ENCODE measurements at places on chromosomes 11 and 22.
A peak's percentile ranks its signal among the peaks of the same experiment; 100 is the strongest.

DNA sequence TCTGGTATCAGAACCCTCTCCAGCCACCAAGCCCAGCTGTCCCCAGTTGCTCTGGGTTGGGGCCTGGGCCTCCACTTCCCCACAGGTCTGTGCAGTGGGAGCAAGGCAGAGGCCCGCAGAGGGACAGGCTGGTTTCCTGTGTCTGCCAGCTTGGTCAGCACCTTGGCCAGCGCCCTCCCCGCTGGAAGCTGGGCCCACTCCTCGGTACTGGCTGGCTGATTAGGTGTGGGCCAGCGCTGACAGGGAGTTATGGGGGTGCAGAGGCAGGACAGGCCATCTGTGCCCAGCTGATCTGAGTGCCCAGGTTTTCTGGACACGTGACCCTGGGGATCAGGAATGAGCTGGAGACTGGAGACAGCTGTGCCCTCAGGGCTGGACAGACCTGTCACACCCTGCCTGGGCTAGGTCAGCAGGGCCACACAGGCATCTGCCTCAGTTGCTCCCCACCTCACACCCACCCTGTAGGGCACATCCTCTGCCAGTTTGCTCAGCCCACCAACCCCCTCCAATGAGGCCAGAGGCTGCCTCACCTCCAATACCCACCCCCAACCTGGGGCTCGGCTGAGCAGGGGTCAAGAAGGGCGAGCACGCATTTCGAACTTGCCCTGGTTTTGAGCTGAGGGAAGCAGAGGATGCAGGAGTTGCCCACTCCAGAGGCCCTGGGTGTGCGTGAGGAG lies 175.3 kb downstream of the IGLL1 start:
- DNase-seq, result no peak

- DNase-seq, result no peak
Observed at GRCh38 chr11:19890308-19890707, 177.7 kb downstream of the NAV2 start.

GRCh38 chr22:22984967-22985366 lies 85.4 kb upstream of the GNAZ start:
- no peak for DNase-seq

DNA sequence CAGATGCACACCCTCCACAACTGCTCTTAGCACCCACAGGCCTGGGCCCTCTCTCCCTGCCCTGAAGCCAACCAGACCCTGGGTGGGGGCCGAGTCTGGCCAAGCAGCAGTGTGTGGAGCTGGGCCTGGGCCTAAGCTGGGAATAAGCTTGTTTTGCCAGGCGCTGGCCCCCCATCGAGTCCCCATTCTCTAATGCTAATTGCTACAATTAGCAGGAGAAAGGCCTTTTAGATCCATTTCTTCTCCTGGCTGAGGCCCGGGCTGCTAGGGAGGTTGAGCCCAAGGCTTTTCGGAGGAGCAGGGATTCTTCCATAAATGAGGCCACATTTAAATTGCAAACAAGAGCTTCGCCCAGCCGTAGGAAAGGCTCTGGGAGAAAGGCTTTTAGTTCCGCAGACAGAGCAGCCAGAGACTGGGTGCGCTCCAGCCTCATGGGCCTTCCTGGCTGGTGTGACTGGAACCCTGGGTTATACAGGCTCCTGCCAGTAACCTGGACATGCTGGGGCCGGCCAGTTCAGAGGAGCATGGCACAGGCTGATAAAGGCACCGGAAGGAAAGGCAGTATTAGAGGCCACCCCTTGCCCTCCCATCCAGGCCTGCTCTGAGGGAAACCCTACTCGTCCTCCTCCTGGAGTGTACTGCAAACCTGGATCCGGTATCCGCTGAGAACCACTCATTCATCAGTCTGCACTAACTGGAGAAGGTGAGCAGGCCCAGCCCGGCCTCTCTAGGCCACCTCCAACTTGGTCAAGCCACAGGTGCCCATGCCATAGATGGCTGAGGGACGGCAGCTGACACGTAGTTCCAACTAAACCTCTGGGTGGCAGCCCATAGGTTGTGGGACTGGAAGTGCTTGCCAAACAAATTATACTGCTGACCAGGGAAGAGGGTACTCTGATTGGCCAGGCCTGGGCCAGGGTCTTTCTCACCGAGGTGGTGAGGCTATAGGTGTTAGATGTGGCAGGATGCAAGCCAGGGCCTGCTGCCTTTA lies 6.2 kb downstream of the KCNQ1OT1 start:
- DNase-seq, result peak; percentile 77

DNA sequence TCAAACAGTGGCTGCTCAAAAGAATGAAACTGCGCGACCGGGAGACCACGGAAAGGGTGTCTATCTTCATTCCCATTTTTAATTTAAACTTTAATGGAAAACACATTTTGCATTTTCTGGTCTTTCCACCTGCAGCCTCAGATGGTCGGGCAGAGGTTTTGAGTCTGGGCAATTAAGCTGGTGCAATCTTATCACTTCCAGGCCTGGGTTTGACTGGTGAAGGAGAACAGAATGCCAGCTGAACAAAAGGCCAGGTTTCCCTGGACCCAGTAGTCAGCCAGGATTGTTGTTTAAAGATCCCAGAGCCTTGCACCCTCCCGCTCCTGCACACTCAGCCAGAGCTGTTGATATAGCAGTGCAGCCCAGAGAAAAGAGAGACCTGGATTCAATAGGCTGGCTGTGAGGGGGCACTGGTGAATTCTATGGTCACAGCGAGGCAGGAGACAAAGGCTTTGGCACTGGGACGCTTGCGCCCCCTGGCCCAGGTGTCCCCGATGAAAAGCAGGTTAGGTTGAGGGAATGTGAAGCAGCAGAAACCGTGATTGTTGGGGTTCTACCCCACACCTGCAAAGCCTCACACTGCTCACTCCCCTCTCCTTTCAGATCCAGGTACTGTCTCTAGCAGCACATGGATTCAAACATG lies 83.6 kb downstream of the FLI1 start:
- DNase-seq, result no peak

- no peak for DNase-seq
Observed at GRCh38 chr22:47013861-47014635, 251.6 kb downstream of the TBC1D22A start.

- no peak for DNase-seq
Observed at GRCh38 chr22:43168471-43169309, 17.3 kb downstream of the TSPO start.

DNA sequence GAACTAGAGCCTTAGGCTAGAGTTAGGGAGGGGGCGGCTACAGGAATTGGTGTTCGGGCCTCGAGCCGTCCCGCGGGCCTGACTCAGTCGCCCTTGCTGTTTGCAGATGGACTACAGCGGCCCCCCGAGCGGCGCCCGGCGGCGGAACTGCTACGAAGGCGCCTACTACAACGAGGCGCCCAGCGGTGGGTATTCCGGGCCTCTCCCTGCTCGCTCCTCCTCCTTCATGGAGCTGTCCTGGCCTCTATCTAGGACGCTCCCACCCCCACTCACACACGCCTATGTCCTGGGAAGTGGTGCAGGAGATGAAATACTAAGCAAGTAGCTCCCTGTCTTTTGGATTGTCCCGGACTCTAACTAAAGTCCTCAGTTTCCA lies 1.4 kb downstream of the MYOD1 start:
- DNase-seq, result no peak

GRCh38 chr11:62413060-62413696 lies 5.7 kb upstream of the SCGB1A1 start:
- DNase-seq, result no peak

GRCh38 chr11:45934580-45935318 lies 12.3 kb downstream of the LARGE2 start:
- no peak for DNase-seq

GRCh38 chr11:80960381-80961029 lies 1519.7 kb upstream of the TENM4 start:
- no peak for DNase-seq

DNA sequence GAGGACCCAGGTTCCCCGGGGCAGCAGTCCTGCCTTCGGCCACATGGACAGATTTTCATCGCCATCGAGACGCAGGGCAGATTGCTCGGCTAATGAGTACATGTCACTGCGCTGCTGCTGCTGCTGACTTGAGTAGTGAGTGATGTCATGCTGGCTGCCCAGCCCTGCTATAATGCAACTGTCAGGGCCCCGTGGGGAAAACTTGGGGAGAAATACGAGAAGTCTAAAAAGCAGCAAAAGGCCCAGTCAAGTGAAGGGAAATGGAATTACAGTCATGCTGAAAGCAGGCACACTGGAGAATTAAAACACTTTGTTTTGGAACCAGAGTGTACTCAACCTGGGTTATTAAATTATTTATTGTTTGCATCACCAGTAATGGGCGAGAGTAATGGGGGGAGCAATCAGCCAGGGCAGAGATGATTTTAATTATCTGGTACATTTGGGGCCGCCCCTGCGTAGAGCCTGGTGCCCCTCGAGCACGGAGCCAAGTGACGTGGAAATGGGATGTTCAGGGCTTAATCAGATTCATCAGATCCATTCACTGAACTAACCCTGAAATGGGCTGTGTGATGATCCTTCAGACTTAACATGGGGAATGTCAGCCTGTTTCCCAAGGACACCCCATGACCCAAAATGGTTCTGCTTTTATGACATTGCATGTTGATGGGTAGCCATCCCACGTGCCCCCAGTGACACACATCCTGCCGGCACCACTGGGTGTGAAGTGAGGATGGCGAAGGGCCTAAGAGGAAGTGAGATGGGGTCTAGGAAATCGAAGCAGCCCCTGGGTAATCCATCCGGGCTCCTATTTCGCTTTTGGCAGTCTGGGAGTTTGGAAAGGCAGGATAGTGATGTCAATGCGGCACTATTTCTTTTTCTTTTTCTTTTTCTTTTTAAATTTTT lies 241.6 kb upstream of the CADM1 start:
- DNase-seq, result no peak

- no peak for DNase-seq
Observed at GRCh38 chr11:80462211-80462610, 1021.4 kb upstream of the TENM4 start.

DNA sequence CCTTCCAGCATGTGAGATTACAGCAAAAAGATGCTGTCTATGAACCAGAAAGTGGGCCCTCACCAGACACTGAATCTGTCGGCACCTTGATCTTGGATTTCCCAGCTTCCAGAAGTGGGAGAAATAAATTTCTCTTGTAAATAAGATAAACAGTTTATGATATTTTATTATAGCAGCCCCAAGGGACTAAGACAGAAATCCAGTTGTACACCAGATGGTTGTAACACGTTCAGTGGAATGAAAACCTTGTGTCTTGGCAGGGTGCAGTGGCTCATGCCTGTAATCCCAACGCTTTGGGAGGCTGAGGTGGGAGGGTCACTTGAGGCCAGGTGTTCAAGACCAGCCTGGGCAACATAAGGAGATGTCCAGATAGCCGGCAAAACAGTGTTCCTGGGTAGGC lies 61.8 kb downstream of the MCHR1 start:
- DNase-seq, result no peak

- DNase-seq, result no peak
Observed at GRCh38 chr22:45676024-45676423, 4.4 kb downstream of the ATXN10 start.

DNA sequence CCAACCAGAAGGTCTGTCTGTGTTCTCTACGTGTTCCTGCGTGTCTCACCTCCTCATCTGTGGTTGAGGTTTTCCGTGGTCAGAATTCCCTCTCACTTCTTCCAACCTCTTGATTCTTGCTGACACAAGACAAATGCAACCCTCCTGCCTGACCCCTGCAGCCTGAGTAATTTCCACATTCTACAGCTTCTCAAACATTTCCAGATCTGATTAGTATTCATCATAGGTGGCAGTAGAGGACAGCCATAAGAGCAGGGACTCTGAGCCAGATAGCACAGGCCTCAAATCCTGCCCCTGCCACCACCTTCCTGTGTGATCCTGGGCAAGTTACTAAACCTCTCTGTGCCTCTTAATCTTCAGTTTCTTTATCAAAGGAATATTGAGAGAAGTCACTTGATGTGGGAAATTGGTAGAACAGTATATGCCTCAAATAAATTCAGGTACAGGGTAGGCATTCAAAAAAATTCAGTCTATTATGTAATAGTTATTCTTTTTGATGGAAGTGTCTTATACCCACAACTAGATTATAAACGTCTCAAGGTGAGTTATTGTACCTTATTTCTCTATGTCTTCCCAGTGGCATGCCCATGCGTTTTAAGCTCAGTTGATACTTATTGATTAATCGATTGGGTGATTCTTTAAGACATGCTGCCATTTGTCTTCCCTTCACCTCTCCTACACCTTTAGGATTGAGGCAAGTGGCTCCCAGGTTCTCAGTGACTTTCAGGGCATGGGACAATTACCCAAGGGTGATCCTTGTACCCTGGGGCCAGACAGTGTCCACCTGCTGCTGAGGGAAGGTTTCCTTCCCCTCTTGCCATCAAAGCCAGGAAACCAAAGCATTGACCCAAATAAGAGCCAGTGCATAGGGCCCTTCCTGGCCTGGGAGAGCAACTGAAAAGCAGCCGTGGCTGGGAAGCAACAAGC lies 19.6 kb downstream of the POU2AF1 start:
- no peak for DNase-seq

All from amygdala (tissue), 56 donors.